SJSA1 (cell line): ENCODE measurements at places on chromosomes 4 and X.

- DNase-seq = no peak
Measured at GRCh38 chrX:78213331-78213730, 73.9 kb upstream of the TAF9B start.

DNA sequence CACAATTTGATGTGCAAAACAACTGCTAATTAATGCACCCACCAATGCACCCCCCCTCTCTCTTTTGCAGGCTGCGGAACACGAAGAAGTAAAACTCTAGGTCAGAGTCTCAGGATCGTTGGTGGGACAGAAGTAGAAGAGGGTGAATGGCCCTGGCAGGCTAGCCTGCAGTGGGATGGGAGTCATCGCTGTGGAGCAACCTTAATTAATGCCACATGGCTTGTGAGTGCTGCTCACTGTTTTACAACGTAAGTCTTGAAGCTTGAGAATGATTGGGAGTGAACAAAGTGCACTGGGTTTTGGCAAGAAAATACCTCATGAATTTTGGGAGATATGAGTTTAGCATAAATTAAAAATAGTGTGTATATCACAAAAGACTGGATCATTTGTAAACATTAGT lies 28.9 kb downstream of the TMPRSS11E start:
- no peak for DNase-seq

DNA sequence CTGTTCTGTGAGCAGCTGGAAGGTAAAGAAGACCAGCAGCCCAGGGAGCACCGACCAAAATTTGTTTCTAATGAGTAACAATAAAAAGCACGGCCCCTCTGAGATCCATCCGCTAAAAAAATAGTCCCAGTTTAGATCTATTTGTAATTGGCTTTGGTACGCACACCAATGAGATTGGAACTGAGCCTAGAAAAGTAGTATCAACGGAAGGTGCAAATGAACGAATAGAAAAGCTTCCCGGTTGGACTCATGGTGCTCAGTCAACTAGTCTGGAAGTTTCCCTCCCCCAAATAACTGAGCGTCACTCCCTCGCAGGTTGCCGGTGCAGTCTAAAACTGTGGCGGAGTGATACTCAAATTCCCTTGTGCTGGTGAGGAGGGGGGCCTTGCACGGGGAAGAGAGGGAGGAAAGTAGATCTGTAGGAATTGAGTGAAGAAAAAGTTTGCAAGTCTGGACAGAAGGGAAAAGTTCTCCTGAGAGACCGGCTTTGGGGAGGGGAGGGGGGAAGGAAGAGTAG lies at the start of gene COL4A5:
Gene COL4A5, plus strand, starts transcription at position 413 of the 517 bp plus-strand sequence. CDS start 288 bp downstream, outside the sequence.
- DNase-seq = peak; percentile 61

GRCh38 chrX:131565909-131566308 lies 22.0 kb downstream of the OR13H1 start:
- DNase-seq = no peak

- peak; percentile 32 for DNase-seq
Measured at GRCh38 chr4:16759931-16760582, 138.4 kb downstream of the LDB2 start.

DNA sequence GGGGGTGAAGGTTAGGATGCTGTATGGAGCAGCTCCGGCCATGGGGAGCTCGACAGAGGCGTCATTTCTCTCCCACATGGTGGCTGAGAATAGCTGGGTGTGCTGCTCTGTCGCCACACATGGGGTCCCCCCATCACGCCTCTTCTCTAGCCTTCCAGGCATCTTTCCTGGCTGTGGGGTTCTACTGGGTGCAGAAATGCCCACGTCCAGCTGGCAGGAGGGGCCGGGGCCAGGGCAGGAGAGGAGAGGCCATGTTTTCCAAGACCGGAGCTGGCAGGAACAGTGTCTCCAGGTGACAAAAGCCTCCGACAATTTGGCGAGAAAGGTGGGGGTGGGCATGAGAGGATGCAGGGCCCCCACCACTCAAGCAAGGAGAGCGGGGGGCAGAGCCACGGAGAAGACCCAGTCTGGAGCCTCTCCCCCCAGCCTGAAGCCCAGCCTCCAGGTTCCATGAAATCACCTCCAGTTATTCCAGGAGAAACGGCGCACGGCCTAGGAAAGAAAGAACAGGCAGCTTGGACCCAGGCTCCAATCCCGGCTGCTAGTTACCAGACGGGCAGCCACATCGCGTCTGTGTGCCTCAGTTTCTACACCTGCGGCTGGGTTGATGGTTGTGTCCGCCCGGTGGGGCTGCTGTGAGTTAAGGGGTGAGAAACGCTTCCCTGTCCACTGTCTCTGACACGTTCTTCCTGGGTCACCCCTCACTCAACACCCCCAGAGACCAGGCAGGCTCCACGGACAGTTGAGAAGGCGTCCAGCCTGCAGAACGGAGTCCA lies 27.4 kb upstream of the SPON2 start:
- peak; percentile 25 for DNase-seq

DNA sequence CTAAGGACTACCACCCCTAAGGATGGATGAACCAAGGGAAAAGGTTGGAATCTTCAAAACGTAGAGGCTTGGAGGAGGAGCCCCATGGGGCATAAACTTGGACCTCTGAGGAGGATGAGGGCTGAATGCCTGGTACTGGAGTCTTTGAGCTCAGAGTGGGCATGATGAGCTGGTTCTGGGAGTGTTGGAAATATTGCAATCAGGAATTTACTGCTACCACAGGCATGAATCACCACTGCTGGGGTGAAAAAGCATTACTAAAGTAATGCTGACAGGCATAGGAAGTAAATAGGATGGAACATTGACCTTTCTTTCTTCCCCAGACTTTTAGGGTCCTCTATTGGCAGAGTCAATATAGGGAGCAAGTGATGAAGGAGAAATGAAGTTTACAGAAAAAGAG lies 105.8 kb upstream of the RPS6KA3 start:
- no peak for DNase-seq

DNA sequence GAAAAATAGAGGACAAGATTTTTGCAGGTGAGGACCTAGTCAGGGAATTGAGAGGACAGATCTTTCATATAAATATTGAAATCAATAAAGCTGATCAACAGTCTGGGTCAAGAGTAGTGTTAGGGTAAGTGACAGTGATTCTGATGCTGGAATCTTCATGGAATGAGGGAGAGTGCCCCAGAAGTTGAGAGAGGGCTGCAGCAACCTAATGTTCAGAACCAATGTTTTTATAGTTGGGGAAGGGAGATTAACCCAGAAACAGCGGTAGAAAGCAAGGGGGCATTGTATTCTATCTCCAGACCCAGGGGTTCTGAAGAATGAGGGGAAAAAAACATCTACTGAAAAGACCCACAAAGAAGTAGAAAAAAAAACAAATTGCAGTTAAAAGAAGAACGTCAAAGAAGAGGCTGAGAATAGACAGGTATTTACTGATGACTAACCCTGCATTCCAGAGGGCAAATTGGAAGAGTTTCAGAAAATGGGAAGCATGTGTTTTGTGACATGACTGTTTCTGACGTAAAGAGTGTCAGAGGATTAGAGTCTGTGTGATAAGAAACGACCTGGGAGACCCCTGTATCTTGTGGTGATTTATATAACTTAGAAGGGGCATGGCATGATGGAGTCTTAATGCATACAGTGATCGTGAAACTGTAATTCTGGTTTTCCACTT lies 819.6 kb upstream of the EPHA5 start:
- peak; percentile 40 for DNase-seq

DNA sequence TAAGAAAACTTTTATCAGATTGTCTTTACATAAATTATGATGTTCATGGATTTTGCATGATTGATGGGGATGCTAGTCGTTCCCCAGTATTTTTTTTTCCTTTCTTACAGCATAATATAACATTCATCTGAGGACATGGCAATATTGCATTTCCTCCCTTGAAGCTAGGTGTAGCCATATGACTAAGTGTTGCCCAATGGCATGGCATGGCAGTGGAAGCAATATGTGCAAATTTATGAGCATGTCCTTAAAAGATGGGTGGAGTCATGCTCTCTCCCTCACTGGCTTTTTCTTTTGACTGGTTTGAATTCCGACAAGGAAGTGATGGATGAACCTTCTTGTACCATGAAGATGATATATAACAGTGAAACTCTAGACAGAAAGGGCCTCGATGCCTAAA lies 96.3 kb downstream of the BANK1 start:
- no peak for DNase-seq

DNA sequence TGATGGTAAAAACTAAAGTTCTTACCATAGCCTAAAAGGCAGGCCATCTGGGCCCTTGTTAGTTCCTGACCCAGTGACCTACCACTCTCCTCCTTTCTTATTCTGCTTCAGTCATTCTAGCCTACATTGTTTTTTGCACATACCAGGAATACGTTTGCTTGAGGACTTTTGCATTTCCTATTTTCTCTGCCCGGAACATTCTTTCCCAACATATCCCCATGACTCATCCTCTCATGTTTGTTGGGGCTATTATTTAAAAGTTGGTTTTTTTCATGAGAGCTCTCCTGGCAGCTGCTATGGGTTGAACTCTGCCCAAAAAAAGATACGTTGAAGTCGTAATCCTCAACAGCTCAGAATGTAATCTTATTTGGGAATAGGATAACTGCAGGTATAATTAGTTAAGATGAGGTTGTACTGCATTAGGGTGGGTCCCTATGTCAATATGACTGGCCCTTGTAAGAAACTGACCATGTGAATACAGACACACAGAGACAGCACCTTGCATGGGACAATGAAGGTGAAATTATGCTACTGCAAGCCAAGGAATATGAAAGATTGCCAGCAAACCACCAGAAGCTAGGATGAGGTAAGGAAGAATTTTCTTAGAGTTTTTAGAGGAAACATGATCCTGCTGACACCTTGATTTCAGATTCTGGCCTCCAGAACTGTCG lies 138.3 kb upstream of the PDHA2 start:
- no peak for DNase-seq

- DNase-seq = no peak
Measured at GRCh38 chr4:6298035-6298434, 28.4 kb downstream of the WFS1 start.

DNA sequence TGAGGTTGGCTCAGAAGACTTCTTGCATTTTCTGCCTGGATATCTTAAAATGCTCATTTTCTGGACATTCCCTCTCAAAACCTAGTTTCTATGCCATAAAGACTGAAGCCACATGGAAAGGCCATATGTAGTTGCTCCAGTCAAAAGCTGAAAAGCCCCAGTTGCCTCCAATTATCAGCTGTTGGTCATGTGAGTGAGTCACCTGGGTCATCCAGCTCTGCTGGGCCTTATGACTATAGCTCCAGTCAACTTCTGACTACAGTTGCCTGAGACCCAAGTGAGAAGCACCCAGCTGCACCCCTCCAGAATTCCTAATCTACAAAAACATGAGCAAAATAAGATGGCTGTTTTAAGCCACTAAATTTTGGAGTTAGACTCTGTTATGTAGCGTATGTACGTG lies 41.9 kb downstream of the HELQ start:
- no peak for DNase-seq

- DNase-seq = no peak
Measured at GRCh38 chrX:150846130-150846529, 52.3 kb downstream of the CD99L2 start.

GRCh38 chr4:182169987-182170386 lies 73.2 kb upstream of the TENM3 start:
- DNase-seq = no peak

DNA sequence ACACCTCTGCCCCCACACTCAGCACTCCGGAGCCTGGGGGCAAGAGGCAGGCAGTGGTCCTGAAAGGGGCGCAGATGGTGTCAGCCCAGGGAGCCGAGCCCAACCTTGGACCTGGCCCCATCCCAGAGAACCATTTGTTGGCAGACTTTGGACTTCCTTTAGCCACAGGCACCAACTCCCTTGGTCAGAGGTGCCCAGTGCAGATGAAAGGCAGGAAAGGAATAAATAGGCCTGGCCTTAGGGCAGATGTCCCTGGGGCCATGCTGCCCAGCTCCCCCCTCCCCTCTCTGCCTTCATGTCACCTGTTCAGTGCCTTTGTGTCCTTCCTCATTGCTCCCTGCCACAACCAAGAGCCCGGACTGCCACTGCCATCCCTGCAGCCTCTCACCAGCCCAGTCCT lies 52.8 kb downstream of the SEL1L3 start:
- DNase-seq = no peak

GRCh38 chr4:81257816-81258215 lies 42.8 kb upstream of the PRKG2 start:
- DNase-seq = no peak

DNA sequence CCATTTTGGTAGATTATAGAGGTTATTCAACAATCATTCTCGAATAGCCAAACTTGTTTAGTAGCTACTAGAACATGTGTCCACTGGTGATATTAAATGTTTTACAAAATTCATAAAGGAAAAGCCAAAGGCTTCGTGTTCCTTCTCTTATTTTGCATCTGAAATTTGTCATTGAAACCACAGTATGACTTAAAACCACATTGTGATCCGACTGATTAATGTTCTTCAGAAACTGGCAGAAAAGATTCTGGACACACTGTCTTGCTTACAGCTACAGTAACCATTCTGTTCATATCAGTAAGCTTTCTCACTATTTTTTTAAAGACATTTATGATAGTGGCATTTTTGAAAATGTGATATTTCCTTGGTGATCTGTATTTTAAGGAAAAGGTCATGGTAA lies 2.6 kb upstream of the SMARCA1 start:
- no peak for DNase-seq

- DNase-seq = no peak
Measured at GRCh38 chr4:101418055-101418454, 70.7 kb upstream of the PPP3CA start.

DNA sequence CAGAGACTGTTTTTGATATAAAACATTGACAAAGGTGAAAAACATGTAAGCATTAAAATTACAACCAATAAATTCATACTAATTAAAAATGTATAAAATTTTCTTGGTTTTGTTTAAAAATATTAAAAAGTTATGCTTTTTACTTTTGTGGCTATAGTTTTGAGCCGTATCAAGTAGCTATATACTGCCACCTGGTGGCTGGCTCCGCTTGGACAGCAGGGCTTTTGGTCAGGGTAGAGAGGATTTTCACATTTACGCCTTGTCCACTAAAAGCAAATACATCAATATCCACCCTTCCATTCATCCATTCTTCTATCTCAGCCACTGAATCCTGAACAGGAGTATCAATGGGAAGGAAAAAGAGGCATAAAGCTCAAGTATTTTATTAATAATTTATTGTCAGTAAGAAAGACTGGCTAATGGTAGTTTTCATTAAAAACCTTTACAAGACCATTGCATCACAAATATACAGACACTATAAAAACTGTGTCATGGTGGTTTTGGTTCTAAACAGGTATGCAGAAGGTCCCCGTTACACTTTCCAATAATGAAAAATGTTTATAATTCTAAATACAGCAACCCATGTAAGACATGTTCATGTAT lies 32.1 kb upstream of the MTNR1A start:
- peak; percentile 54 for DNase-seq

DNA sequence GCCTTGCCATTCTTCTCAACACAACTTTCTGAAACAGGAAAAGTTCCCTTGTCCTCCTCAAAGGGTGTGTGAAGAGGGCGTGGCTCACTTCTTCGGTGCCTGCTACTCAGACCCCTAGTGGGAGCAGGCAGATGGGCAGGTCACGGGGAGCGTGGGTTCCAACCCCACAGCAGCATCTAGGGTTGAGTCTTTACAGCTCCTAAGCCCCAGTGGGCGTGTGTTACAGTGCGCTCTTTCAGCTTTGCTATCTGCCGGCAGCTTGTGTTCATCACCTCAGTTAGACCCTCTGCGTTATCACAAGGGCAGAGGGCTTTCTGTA lies 57.5 kb upstream of the KLF3 start:
- DNase-seq = no peak
